Stimulated activated CD4-positive, alpha-beta T cell treated with anti-CD3 and anti-CD28 coated beads, Interleukin-1b, Interleukin-23, amount 100 ng/mL, for 4 hours (primary cell): ENCODE measurements at places on chromosomes 7 and 10.

GRCh38 chr10:3750006-3750816 is 34.8 kb downstream of the KLF6 start:
- no peak for DNase-seq

GRCh38 chr10:99700649-99701048 is 31.3 kb downstream of the COX15 start:
- no peak for DNase-seq

DNA sequence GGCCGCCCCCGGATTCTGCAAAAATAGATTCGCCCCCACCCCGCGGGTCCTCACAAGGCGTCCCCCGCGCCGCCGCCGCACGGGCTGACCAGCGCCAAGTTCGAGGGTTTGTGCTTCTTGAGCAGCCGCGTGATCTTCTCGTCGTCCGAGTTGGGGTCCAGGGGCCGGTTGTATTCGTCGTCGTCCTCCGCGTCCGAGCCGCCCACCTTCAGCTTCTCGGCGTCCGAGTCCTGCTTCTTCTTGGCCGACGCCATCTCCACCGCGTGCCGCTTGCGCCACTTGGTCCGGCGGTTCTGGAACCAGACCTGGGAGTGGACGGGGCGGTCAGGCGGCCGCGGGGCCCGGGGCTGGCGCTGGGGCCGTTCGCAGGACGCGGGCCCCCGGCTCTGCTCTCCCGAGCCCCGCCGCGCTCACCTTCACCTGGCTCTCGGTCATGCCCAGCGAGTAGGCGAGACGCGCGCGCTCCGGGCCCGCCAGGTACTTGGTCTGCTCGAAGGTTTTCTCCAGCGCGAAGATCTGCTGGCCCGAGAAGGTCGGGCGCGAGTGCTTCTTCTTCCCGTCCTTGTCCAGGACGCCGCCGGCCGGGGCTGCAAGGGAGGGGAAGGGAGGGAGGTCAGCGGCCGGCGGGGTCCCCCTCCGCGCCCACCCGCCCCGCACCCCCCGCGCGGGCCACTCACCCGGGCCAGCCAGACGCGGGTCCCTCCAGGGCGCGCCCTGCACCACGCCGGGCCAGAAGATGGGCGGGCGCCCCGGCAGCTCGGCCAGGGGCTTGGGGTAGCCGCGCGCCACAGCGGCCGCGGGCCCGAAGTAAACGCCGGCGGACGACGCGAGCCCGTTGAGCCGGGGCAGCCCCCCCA is 853 bp downstream of the NKX6-2 start:
- no peak for DNase-seq

DNA sequence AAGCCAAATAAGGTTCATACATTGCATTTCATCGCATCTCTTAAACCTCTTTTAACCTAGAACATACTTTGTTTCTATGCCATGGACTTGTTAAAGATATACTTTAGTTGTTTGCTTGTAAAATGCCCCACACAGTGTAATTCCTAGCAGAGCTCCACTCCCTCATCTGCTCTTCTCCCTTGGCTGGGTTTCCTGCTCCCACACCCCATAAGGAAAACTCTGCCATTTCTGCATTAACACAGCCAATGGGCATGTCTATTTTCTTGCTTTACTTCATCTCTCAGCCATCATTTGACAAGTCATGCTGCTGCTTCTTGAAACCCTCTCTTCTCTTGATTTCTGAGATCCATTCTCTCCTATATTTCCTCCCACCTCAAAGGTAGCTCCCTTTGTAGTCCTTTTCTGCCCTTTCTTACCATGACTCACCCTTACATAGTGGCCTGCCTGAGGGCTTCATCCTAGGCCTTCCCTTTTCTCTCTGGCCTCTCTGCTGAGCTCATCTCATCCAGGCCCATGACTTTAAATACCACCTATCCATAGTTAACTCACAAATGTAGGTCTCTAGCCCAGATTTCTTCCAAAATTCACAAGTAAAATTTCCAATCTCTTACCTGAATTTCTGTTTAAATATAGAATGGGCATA is 471.4 kb downstream of the ADRA2A start:
- DNase-seq: no peak

DNA sequence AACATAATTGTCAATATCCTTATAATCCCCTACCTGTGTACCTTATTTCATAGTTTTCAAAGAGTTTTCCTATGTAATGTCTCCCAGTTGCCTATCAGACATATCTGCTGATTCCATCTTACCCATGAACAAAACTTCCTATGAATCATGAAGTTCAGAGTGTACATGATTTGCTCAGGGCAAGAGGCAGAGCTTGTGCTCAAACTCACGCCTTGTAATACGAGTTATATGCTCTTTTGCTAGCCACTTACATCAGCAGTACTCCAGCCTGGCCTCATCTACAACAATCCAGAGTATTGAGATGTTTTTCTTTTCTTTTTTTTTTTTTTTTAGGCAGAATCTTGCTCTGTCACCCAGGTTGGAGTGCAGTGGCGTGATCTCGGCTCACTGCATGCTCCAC is 11.8 kb downstream of the PKD2L1 start:
- DNase-seq: no peak

DNA sequence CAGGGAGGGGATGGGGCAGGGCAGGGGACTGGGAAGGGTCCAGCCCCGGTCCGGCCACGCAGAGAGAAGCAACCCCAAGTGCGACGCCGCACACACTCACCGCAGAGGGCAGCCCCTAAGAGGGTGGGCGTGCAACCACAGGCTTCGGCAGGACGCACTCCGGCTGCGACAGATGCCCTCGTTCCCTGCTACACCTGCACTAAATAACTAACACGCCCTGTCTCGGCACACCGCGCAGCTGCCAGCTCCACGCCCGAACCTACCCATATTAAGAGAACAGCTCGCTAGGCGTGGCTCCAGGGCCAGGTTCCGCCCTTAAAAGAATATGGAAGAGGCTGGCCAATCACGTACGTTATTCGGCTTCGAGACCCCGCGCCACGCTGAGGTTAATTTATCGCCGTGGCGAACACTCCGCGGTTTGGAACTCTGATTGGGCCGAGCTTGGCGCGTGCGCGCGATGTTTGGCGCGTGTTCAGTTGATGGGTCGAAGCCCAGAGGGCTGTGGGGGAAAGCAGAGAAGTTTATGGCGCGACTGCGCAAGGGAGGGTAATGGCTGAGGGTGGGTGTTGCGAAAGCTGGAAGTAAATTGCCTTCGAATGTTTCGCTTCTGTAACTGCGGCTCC is 91.1 kb downstream of the OR13A1 start:
- no peak for DNase-seq

- no peak for DNase-seq
Measured at GRCh38 chr7:2715341-2716231, 27.6 kb downstream of the AMZ1 start.
